ENCODE measurements at places on chromosomes 5 and 9.

DNA sequence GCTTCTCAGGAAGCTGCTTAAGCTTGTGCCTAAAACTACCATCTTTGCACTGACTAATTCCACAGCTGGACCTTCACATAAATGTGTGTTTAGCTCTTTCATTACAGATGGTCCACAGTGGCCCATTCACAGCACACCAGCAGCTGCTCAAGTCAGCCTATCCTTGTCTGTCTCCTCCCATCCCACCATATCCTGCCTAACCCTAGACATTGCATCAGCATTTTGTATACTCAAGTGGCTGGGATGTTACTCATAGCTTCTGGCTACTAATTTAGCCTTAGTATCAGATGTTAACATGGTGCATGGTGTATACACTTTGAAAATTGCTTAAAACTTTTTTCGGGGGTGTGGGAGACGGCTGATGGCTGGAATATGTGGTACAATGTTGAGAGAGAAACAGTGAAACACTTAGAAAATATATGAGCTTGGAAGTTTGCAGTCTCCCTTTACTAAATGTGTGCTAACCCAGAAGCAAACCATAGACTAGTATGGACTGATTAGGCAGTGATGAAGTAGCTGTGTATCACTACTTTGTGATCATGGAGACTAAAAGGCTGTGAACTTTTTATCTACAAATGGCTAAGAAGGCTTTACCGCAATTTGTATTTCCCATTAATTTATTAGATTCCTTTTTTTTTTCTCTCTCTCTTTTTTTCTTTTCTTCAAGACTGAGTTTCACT, 83.1 kb downstream of the JMY start:
- DNase-seq: no peak

DNA sequence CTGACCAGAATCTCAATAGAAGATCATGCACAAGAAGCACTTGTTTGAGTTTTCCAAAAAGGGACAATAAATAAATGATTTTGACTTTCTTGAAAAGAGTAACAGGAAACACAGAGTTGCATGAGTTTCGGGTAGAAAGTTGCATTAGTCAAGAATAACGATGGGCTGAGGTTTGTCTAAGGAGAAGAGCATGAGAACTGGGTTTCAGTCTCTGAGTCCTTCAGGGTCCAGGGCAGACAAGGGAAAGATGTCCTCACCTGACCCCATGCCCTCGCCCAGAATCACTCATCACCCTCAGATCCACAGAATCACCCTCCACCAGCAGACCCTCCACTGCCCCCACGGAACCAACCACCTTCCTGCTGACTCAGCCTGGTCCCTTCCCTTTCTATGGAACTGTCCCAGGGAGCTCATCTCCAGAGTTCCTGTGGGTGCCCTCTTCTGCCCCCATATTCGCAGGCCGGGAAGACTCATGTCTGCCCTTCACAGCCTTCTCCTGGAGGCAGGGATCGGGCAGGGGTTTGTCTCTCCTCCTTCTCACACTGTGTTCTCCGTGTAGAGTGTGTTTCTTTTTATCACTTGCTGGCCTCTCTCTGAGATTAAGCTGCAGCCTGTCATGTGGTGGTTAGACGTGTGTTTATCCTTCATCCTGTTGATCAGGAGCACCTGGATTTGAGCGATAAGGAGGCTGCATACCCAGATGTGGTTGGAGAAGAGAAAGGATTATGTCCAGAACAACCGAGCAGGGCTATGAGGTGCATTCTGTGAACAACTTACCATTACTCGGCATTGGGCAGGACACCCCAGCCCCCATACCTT, 442.6 kb downstream of the MAT2B start:
- no peak for DNase-seq

- no peak for DNase-seq
Observed at GRCh38 chr5:165808335-165808734, 2302.9 kb downstream of the MAT2B start.

- DNase-seq: no peak
Observed at GRCh38 chr9:19769213-19769612, 19.6 kb downstream of the SLC24A2 start.

DNA sequence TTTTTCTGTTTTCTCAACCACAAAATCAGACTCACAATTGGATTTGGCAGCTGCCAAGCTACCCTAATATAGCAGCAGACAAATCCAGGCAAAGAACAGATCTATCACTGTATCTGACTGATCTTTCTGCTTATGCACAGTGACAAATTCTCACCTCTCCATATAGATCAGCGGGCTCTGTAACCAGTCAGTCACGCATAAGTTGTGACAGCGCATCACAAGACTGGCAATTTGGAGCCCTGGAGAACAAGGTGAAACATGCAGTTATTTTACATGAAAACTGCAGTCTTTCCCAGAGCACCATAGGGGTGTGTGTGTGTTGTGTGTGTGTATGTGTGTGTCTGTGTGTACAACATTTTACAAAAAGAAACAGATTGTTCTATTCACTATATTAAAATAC, 37.7 kb downstream of the RORB start:
- no peak for DNase-seq

- DNase-seq: no peak
Observed at GRCh38 chr9:128396970-128397613, 23.6 kb upstream of the CERCAM start.

GRCh38 chr5:44331471-44332050, 57.7 kb downstream of the FGF10 start:
- no peak for DNase-seq

All from stimulated activated CD4-positive, alpha-beta T cell treated with anti-CD3 and anti-CD28 coated beads, Interleukin-1b, Interleukin-23, amount 100 ng/mL, for 1 hour (primary cell).